Nephron progenitor cell (in vitro differentiated cells): ENCODE measurements at places on chromosomes 1 and 21.

DNA sequence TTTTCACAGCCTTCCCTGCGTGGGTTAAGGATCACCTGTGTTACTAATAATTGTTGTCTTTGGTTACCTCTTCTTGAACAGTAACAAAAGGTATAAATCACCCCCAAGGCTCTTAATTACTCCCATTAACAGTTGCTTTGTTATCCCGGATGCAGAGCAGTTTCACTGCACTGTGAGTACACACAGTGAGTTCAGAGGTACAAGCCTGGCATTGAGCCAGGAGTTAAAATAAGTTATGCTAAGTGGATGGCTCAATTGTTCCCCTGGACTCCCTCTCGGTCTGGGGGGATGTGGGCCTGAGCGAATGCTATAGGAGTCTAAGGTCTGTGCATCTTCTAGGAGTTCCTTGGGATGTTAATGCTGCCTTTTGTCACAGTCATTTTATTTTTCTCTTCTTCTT is 258.3 kb downstream of the ATG4C start:
- no peak for DNase-seq

DNA sequence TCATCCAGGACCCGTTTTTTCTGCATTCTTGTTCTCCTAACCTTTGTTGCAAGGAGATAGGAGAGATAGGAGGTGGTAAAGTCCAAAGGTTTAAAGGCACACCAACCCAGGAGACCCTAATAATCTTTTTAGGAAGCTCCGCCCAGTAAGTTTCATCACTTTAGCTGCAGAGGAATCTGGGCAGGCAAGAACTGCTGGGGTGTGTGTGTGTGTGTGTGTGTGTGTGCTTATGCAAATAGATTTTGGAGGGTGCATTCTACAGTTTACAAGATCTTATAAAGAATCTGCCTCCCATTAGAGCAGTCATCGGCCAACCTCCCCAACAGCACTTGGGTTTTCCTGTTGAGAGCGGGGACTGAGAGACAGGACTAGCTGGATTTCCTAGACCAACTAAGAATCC is 3.9 kb upstream of the IL10 start:
- DNase-seq = no peak

DNA sequence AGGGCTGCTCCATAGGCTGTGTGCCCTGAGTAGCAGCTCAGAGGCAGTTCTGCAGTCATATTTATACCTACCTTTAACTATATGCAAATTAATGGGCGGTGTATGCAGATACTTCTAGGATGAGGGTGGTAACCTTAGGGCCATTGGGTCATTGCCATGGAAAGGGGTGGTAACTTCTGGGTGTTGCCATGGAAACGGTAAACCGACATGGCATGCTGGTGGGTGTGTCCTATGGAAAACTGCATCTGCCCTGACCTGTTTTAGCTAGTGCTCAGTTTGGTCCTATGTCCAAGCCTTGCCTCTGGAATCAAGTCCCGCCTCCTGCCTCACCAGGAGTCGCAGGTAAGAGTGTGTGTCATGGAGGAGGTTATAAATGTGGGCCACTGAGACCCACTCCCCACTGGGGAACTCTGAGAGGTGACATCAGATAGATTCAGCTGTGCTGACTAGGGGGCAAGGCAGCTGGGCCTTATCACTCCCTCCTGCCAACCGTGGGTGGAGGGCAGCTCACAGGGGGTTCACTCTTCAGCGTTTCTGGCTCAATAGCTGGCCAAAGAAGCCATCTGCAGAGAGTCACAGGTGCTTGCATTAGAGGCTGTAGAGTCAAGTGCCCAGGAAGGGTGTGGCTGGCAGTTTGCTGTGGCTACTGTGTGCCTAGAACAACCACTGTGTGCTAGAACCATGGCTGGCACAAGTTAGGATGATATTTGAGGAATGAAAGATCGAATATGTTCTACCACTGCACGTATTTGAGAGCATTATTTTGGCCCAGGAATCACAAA is 19.0 kb downstream of the BACE2 start:
- DNase-seq = no peak

DNA sequence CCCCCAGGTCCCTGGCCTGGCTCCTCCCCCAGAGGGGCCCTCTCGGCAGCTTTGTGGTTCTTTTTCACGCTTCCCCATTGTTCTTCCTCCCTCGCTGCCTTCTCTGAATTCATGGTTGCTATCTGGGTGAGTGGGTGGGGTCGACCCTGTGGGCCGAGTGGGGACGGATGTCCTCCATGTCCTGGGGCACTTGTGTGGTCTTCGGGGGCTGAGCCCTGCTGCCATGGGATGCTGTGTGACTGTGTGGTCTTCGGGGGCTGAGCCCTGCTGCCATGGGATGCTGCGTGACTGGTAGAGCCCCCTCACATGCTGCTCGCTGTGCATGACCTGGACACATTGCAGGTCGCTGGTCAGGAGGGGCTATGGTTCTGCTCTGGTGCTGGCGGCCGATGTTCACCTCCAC is 21.6 kb upstream of the DIP2A start:
- no peak for DNase-seq

DNA sequence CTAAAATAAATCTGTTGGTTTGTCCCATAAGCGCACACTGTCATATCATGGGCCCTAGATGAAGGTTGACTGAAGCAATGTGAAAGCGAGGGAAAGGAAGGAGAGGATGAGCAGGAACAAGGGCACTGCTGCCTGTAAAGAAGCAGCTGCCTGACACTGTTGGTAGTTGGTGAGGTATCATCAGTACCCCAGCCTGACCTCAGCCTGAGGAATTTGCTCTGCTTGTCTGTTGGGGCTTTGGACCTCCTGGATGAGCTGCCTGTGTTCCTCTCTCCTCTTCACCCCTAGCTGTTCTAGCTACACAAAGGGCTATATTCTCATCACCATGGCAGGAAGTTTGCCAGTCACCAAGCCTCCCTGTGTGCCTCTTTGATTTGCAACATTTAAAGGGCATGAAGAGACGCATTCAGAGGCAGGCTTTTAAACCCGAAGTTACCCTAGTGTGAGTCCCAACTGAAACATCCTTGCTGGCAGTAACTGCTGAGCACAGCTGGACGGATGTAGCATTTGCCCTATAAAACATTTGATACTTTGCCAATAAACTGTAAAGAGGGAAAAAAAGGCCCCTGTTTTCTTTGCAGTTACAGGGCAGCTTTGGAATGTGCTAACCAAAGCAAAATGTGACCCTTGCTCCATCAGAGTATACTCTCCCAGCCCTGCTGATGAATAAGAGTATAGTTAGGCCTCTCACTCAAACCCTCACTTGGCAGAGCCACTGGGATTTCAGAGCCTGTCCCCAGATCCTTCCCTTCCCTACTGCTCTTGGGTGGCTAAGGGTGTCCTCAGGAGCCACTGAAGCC is 22.2 kb upstream of the SPATA6 start:
- no peak for DNase-seq

GRCh38 chr1:207890136-207890738 is 20.7 kb downstream of the CD34 start:
- no peak for DNase-seq

- DNase-seq = no peak
These were observed 137.4 kb downstream of the FGGY start for GRCh38 chr1:59434336-59434735.

DNA sequence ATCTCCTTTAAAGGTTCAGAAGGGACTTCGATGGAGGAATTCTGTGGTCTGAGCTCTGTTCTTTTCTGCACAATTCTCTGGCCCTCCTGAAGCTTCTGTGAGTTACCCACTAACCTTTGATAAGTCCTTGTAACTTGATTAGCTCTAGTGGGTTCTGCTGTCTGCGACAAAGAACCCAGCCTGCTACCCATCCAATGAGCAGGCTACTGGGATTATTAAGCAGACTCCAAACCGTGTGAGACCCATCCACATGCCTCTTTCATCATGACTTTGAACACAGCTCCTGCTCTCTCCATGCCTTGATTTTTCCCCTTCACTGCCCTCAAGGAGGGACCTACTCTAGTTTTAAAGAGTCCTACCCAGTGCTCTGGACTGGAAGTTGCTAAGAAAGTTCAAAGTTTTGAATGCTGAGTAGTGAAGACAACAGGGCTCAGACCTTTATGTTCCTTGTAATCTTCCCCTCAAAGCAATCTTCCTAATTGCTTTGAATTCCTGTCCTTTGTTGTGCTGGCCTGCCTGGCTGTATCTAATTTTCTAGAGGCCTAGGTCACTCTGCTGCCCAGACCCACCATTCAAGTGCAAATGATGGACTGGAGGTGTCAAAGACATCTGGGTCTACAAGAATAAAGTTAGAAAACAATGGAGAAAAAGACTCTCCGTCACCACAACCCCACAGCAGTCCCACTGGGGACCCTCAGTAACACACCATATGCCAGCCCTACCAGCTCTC is 146.9 kb downstream of the RHOU start:
- DNase-seq = no peak

DNA sequence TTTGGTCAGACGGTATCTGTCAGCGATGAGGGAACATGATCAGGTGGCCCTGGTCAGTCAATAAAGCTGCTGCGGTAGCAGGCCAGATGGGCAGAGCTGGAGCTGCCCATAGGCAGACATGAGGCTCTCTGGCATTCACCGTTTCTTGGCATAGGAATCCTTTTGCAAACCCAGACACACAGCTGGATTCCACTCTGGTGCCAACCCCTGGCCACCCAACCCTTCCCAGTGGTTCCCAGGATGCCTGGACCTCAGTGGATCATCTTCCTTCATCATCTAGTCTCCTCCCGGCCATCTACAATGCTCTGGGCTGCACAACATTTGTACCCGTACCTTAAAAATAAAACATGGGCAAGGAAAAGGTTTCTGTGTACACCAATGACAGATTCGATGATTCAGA is 68.3 kb upstream of the ACTRT2 start:
- DNase-seq = no peak

- DNase-seq = no peak
These were observed 15.9 kb downstream of the ZMYND12 start for GRCh38 chr1:42439940-42440339.

DNA sequence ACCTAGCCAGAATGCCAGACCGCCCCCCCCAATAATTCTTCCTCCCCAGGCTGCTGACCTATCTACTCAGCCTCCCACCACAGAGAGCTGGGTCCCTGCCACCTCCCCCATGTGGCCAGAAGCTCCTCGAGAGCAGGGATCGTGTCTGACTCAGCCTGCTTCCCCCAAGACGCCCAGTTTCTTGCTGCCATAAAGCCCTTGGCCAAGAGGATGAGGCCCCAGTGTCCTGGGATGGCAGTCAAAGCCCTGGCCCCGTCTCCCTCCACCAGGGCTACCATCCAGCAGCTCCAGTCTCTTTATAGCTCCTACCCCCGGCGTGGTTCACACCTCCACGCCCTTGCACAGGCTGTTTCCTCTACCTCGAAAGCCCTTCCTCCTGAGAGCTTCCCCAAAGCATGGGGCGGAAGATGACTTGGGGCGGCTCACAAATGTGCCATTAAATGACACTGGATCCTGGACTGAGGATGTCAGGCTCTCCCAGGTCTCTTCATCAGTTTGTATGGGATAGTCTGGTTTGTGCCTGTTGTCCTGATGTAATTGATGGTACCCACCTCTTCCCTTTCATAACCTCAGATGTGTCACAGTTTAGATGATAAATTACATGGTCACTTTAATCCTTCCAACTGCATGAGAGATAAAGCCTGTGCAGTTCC is 13.2 kb downstream of the ADGRB2 start:
- DNase-seq = no peak

DNA sequence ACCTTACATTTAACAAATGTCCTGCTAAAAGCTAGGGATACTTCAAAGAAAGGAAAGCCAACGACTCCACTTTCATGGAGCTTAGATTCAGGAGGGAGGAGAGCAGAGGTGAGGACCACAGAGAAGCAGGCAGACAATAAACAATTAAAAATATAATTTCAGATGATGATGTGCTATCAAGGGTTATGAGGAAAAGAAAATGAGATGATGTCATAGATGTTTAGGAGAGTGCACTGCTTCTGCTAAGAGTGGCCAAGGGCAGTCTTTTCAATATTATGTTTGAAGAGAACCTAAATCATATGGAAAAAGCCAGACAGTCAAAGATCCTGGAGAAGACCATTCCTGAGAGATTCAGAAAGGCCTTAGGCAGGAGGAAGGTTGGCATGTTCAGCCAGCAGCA is 66.6 kb upstream of the HOOK1 start:
- no peak for DNase-seq

DNA sequence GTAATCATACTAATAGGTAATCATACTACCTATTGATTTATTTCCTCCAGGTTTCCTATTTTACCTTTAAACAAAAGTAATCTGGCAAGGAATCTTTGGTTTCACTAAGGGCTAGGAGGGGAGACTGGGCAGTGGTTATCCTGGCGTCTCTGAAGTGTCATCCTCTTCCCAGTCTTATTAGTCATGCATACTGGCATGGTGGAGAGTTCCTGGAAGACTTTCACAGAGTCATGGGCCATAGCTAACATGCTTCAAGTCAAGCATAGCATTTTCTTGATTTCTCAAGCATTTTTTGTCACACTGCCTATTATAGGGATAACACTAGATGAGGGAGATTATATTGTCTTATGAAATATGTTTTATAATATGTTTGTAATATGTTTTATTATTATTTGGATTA is 64.0 kb upstream of the ASB17 start:
- no peak for DNase-seq

DNA sequence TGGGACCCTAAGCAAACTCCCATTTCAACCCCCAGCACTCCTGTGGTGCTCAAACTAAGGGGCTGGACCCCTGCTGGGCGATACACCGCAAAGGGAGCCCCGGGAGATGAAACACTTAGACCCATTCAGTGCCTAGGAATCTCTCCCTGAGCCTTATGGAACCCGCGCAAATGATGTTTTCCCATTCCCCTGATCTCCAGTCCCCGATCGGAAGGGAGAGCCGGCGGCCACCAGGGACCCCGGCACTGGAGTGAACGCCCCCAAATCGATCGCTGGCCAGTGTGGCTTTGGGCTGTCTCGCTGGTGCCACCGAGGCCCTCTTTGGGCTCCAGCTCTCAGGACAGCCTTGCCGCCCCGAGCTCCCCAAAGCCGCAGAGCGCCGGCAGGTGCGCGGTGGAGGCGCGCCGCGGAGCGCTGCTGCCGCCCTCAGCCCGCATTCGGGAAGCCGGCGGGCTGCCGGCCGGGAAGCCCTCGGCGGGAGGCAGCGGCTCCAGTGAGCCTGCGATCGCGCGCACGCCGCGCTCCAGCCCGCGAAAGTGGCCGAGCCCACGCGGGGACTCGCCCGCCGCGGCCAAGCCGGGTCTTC is 1.1 kb downstream of the PLXNA2 start:
- DNase-seq = peak; percentile 45

DNA sequence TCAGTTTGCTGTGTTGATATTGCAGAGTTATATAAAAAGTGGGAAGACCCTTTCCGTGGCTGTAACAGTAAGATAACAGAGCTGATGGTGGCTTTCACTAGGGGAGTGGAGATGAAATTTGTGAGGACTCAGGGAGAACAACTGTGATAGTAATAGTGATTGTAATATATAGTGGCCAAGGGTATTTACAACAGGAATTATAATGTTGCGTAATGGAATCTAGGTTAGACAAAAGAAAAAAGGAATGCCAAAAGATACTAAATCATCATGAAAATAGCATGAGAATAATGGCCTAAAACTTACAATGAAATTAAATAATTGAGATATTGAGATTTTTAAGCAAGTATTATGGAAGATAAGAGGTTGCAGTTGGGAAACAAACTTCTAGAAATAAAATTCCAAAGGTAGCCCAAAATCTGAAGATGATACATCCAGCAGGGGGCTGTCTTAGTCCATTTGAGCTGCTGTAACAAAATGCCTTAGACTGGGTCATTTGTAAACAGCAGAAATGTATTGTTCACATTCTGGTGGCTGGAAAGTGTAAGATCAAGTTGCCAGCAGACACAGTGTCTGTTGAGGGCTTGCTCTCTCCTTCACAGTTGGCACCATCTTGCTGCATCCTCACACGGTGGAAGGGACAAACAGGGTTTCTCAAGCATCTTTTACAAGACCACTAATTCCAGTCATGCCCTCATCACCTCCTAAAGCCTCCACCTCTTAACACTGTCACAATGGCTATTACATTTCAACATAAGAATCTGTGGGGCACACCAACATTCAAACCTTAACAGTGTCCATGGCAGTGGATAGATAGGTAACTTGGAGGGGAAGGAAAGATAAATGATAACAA is 711.2 kb downstream of the MRPL39 start:
- DNase-seq = no peak
